ENCODE measurements at places on chromosomes 7 and 10.

DNA sequence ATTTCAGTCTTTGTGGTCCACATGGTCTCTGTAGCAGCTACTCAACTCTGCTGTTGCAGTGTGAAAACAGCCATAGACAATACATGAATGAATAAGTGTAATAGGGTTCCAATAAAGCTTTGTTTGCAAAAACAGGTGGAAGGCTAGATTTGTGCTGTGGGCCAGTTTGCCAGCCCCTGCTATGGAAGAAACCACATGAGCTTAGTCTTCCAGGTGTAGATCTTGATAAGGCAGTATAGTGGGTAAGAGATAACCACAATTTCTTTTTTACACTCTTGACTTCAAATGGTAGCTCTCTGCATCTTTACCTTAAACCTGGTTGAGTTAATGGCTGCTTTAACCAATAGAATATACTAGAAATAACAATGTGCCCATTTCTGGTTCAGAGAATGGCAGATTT is 135.0 kb upstream of the PALS2 start:
- DNase-seq: no peak

GRCh38 chr7:101913851-101914250 is 96.4 kb downstream of the CUX1 start:
- DNase-seq: no peak

- DNase-seq: peak; percentile 81
Measured at GRCh38 chr10:119370972-119371703, 163.8 kb downstream of the GRK5 start.

DNA sequence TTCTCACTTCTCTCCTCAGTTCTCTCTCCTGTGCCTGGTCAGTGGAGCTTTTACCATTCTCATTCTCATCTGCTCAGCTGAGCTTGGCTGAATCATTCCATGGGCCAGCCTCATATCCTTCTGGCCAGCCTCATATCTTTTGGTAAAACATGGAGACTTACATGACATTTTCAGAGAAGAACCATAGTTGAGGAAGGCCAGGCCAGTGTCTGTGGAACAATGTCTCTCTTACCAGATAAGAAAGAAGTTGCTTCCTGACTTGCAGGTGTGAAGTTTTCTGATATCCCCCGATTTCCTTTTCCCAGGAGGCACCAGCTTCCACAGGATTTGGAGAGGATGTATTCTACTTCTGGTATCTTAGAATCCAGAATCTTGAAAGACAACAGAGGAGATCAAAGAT is 24.7 kb downstream of the ST7 start:
- DNase-seq: no peak

DNA sequence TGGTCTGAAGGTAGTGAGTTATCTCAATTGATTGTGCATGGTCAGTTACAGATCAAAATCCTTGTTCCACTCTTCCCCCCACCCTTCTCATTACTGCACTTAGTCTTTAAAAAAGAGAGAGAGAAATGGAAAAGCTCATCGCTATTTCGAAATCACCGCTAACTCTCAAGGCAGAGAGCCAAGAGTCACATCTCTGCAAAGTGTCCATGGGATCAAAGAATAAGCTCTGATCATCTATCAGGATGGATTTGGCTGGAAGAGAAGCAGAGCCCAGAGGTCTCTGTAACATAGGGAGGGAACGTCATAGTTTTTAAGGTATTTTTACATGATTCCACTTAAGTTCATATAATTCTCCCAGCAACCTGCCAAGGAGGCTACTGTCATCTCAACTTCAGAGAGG is 30.0 kb upstream of the MYH16 start:
- DNase-seq: no peak

DNA sequence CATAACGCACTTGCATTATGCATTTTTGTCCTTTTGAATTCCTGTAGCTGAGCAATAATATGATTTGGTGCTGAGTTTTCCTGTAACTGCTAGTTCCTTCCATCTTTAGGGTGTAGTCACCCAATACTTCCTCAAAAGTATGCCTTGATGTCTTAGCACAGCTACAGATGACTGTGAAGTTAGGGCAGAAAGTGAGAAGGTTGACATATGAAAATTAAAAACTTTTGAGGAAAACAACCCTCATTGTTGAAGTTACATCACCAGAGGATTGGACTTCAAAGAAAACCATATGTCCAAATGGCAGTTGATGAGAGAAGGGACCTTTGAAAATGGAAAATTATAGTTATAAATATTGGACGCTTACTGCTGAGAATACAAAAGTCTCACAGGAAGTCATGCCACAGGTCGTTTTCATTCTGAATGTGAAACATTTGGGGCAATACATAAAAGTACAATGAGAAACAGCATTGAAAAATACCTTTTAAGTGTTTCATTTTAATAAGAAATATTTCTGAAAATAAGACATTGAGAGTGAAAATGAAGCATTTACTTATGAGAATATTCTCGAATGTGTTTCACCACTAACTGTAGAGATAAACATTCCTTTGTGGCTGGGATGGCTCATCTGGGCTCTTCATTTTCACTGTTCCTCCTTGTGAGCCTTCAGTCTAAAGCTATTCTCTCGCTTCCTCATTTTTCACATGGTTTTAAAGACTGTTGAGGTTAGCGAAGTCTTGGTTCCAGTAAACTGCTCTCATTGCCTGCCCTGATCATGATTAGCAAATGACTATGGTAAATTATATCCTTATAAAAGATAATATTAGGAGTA is 61.4 kb upstream of the NME8 start:
- no peak for DNase-seq

DNA sequence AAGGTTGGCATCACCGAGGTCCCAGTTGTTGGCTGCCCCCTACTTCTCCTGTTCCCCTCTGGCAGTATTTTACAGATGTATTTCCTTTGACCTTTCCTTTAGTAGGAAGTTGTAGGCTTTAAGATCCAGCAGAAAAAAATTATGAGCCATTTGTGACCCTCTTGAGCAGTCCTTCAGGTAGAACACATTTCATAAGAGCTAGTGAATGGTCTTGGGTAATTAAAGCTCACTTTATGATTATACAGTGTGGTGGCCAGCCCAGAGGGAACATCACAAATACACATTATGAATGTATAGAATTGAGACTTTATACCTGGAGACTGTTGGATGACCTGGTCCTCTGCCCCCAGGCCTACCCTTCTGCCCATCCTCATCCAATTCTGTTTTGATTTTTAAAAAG is 57.0 kb downstream of the KAT6B start:
- DNase-seq: no peak

- no peak for DNase-seq
Measured at GRCh38 chr7:48252995-48253394, 81.7 kb downstream of the ABCA13 start.

- peak; percentile 48 for DNase-seq
Measured at GRCh38 chr10:6678211-6678803, 98.2 kb upstream of the PRKCQ start.

DNA sequence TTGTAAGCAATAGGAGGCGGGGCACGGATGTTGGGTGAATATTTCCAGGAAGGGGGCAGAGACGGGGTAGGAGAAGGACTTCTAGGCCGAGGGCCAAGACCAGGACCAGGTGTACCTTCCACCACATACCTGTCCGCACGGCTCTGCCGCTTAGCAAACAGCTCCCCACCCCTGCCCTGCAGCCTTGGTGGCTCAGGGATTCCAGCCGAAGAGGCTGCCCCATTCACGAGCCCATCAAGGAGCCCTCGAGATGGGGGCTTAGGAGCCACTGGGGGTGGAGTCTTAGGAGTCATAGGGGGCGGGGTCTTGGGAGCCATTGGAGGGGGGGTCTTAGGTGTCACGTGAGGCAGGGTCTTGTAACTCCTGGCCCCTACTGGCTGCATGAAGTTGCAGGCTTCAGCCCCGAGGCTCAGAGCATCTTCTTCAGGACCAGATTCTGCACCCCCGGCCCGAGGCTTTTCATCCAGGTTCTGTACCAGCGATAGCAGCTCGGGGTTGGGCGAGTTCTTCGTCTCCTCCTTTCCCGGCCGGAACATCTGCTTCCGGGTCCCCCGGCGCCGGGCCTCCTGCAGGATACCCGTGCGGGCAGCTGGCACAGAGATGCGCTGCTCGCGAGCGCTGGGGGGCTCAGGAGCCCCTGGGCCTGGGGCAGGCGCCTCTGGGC is 6.1 kb upstream of the MYOZ1 start:
- peak; percentile 96 for DNase-seq

- DNase-seq: no peak
Measured at GRCh38 chr7:103866919-103867318, 122.5 kb downstream of the RELN start.

- DNase-seq: no peak
Measured at GRCh38 chr10:119119400-119119799, 15.5 kb downstream of the DENND10 start.

DNA sequence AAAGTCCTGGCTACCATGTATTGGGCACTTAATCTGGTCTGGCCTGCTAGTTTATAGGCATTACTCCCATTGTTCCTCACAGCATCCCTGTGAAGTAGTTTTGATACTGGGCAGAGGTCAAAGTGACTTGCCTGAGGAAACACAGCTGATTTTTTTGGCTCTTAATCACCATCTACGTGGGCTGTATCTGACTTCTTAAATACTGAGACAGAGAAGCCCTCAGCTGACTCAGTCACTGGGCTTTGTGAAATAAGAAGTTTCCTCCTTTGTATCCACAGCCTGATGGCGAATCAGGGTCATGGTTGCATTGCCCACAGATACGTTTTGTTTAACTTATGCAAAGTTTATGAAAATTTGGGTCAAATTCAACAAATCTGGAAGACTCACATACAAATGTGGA is 13.2 kb downstream of the TACR2 start:
- no peak for DNase-seq

DNA sequence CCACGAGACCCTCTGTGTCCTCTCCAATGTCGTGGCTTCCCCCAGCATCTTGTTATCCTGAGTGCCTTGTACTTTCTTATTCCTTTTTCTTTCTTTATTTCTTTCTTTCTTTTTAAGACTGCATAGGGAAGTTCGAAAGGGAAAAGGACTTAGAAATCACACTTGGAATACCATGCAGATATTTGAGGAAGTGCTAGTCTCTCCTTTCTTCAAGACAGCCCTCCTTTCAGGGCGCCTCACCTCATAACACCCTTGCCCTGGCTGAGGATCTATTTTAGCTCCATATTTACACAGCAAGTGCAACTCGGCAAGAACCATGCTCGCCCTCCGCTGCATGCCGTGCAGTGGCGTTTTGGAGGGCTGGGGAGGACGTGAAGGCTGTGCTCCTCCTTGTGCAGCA is 232.3 kb upstream of the GLI3 start:
- DNase-seq: no peak

GRCh38 chr7:131909151-131909768 is 352.8 kb upstream of the PODXL start:
- peak; percentile 72 for DNase-seq

- DNase-seq: no peak
Measured at GRCh38 chr10:132480356-132480755, 57.2 kb upstream of the INPP5A start.

- DNase-seq: no peak
Measured at GRCh38 chr10:44963772-44964633, 4.4 kb downstream of the RASSF4 start.

- DNase-seq: no peak
Measured at GRCh38 chr7:33716581-33717477, 188.5 kb upstream of the BMPER start.

DNA sequence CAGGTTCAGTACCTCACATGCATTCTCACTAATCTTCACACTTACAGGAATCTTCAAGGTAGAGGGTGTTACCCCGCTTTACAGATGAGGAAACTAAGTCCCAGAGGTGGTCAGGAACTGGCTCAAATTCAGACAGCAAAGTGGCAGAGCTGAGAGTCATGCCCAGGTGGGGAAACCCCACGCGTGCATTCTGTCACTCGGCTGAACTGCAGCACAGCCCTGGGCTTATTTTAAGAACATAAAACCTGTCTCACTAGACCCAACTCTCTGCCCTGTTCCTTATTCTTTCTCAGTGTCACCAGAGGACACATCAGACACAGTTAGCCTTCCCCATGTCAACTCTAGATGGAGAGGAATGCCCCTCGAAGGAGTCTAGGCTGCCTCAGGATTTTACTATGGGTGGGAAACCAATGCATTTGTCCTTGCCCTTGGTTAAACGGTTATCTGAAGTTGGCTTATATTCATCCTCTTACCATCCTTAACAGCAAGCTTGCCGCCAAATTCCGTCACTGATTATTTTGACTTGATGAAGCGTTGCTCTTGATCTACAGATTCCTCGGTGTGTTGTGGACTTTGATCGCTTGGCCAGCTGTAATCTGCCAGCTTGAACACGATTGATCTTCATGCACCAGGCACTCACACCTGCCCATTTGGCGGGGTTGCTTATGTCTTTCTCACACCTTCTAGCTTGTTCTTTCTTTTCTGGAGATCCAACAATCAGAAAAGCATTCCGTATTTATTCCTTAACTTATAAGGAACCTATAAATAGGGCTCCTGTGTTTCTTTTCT is 627.9 kb downstream of the SDK1 start:
- DNase-seq: no peak

Measured in SK-N-SH (cell line).